ENCODE measurements at places on chromosomes 1 and 21.

DNA sequence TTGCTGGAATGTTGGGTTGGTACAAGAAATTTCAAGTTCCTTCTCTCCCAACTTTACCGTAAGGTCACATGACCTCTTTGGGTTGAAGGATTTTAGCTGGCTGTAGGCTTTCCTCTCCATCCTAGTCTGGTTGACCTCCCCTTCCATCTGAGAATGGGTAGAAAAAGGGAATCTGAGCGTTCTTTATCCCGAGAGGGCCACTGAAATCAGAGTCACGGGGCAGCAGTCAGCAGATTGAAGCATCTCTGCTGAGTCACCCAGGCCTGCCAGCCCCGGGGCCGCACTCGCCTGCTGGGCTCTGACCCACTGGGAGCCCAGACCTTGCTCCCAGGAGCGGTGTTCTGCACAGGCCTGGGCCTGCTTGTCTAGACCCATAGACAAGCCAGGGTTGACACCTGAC lies 31.0 kb downstream of the TMCC2 start:
- DNase-seq = no peak

- no peak for DNase-seq
Observed at GRCh38 chr1:1038694-1039093, 18.8 kb downstream of the AGRN start.

- DNase-seq = no peak
Observed at GRCh38 chr21:38884440-38884839, 78.7 kb downstream of the ETS2 start.

- DNase-seq = no peak
Observed at GRCh38 chr21:44478124-44478800, 23.0 kb downstream of the LRRC3 start.

DNA sequence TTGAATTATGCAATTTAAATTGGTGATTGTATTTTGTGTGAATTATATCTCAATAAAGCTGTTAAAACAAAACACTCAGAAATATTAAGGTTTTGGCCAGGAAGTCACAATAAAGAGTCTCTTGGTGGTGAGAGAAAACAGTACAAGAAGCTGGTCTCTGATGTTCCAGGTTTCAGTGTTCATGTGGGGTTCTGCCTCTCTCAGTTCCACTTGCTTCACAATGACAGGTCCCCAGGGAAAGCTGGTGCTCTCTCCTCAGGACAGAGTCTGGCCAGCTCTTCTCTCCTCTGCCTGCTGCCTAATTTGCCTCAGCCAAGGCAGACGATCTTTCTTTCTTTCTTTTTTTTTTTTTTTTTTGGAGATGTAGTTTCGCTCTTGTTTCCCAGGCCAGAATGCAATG lies 342.9 kb upstream of the PLXNA2 start:
- DNase-seq = no peak

DNA sequence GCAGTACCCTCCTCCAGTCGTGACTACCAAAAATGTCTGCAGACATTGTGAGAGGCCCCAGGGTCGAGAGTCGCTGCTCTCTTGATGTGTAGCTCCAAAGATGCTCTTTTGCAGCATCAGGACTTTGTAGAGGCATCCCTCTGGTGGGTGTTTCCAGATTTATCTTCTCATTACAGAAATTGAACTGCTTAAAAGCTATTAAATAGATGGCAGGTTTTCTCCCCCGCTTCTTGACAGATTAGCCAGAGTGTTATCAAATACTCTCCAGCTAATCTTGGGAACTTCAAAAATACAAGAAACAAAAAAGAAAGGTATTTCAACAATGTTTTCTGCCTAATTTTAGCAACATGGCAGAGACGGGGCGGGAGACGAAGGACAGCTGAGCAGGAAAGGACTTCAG lies 265.2 kb downstream of the KIF26B start:
- no peak for DNase-seq

DNA sequence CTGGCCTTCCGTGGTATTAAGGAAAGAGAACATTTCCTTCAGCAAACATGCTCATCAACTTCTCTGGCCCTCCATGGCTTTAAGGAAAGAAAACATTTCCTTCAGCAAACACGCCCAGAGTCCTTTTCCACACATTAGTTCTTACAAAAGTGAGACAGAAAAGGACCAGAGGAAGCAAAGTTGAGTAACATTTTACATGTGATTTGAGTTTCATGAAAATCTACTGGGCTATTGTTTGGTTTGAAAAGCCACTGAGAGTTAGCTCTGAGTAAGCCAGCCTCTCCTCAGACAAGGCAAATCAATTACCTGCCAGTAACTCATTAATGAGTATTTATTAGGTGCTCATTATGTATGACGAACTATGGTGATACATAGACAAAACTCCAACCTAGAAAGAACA lies 78.0 kb downstream of the NID1 start:
- DNase-seq = no peak

DNA sequence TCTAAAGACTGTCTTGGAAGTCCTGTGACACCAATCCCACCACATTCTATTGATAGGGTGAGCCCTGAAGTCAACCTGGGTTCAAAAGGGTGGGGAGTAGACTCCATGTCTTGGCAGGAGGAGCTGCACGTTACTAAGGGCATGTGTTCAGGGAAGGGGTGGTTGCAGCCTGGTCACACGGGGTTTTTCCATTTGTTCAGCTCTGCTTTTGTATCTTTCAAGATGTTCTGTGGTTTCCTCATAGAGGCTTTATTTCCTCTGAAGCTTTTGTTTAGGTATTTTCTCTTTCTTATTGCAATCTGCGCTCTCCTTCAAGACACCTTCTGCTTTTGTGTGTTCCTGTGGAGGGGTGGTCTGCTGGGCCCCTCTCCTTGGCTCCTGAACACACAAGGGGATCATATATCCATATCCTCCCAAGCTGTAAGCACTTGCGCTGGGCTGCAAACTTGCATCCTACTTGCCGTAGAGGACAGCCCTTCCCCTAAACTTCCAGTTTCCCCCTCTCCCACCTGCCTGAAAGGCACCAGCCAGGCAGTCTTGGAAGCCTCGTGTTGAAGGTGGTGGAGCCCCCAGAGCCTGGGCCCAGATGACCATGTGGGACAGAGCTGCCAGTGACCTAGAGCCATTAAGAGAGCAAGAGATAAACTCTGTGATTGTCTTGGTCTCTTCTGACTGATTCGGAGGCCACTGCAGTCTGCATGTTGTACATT lies 62.5 kb upstream of the TRAPPC10 start:
- DNase-seq = no peak

- DNase-seq = no peak
Observed at GRCh38 chr1:44037154-44037553, 5.9 kb upstream of the SLC6A9 start.

DNA sequence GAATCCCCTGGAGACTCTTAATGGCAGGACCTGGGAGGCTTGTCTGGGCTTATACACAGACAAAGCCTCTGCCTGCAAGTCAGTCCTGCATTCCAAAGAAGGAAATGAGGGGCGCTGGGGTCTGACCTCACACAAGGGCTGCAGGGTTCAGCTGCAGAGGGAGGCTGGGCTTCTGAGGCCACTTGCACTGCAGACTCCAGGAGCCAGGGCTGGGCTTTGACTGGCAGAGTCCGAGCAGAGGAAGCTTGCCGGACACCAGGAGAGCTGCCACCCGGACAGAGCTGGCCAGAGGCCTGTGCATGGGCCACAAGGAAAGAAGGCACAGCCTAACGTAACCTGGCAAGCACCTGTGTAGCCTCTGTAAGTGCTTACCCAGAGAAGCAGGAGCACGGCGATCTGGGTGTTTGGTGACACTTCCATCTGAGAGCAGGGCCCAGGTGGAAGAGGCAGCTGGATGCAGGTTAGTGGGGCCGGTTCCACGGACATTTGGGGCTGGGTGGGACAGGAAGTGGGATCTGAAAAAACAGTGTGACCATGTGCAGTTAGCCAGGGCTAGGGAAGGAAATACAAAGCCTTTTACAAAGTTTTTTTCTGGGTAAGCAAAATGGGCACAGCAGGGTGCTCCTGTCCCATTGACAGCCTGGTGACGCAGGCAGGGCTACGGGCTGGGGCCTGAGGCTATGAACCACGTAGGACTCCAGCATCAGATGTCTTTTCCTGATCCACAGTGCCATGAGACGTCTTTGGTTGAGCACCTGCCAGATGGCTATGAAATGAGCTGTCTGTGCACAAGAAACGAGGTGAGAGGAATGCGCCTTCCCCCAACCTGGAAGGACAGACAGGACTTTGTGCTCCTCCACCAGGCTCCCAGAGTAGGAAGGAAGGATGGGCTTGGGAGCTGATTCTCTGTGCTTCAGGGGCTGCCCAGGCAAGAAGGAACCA lies 37.3 kb upstream of the LBR start:
- DNase-seq = peak; percentile 15

DNA sequence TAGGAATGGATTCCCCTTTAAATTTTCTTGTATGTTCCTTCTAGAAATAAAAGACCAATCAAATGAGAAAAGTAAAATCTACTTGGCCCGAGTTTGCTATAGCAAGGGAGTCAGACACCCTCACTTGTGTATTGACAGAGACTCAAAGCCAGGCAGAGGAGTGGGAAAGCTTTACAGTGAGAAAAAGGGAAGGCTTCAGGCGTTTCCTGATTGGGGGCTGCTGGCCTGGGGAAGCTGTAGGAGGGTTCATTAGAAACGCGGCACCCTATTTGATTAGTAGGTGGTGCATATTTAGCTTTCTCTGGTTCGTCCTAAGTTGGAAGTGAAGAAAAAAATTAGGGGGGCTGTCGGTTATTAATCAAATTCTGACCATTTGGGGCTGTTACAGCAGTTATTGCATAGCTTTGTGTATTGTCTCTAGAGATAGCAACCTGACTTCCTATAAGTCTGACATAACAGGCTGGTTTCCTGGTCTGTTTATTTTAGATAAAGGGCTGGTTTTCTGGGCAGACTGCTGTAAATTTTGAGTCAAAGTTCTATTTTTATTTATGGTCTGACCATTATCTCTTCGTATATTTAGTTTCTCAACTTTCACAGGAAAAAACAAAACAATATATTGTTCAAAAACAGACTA lies 10.0 kb downstream of the SLC25A24 start:
- DNase-seq = no peak

DNA sequence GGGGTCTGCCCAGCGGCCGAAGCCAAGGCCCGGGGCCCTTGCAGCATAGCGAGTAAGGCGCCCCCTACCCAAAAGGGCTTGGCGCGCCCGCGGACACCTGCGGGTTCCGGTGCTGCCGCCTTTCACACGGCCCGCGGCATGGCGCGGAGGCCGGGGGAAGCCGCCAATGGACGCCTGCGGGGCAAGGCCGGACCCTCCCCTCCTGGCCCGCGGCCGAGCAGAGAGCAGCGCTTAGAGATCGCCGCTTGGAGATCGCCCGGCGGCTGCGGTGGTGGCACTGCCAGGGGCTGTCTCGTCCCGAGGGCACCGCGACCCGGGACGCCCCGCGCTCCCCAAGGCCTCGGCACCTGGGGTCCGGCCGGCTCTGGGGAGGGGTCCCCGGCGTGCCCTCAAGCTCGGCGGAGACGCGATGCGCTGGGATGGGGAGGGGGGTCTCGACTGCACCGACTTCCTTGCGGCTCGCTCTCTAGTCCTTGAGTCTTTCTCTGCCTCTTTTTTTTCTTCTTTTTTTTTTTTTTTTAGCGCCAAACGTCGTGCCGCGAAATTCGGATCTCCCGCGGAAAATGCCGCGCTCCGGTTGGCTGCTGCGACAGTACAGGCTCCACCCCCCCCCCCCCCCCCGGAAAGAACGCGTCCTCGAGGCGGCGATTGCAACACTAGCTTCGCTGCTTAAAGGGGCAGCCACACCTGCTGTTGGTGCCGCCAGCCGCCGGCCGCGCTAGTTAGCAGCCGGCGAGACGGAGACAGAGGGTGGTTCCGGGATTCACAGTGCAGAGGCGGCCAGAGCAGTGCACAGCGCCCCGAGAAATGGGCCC lies at the start of gene E2F2:
E2F2 (minus strand) TSS at position 487 of the 815 bp plus-strand sequence; CDS start at position 47, 440 bp downstream.
- peak; percentile 85 for DNase-seq

DNA sequence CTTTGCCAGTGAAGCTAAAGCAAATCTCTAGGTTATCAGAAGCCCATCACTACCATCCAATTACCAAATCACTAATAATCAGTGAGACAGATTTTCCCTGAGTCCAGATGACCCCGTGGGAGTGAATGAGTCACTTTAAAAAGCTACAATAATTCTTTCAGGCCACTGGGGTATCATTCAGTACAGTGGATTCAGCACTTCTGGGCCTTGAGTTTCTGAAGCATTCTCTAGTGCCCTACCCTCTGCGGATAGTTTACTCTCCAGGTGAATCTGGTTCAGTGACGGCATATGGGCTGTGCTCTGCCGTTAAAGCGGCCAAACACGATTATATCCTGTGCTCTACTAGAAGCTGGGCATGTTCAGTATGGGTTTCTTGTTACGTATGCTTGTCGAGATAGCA lies 26.1 kb downstream of the NR5A2 start:
- no peak for DNase-seq

DNA sequence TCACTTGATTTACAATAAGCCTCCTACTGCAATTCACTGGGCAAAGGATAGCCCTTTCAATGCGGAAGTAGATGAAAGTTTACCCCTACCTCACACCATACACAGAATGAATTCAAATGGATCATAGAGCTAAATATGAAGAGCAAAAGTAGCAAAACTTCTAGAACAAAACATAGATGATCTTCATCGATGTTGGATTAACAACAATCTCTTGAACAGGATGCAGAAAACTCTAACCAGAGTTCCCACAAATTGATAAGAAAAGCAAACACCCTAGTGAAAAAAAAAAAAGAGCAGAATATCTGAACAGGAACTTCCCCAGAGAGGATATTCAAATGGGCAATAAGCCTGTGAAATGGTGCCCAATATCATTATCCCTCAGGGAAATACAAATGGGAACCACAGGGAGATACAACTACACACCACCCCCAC lies 1.9 kb upstream of the UBASH3A start:
- no peak for DNase-seq

DNA sequence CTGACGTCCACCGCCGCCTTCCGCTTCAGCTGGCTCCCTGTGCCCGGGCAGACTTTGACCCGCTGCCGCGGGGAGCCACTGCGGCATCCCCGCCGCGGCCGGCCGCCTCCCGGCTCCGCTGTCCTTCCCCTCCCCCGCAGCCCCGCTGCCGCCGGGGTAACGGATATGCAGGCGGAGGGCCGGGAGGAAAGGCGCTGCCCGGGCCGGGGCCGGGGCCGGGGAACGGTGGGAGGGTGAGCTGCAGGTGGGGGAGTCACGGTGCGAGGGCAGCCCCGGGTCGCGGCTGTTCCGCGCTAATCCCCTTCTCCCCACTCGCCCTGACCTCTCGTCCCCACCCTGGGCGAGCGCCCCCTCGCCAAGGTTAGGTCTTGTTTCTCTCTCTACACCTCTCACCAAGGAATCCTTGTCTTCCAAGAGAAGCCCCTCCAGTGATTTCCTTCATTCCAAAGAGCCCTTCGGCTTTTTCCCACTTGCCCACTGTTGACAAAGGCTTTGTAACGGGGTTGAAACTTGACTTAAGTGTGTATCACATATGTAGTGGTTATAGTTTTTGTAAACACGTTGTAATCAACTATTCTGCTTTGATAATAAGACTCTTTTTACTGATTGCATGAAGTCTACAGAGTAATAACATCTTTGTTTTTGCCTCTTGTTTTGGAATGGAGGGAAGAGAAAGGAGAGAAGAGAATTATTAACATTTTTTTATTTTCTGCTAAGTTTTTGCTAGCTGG lies 669 bp downstream of the XPR1 start:
- peak; percentile 76 for DNase-seq

GRCh38 chr21:41361786-41362604 lies at the start of gene MX2:
Gene MX2 (plus strand): TSS chr21:41362027. CDS start chr21:41376907, 14,880 bp downstream.
- DNase-seq = peak; percentile 82

GRCh38 chr1:31569596-31570173 lies 6.6 kb upstream of the TINAGL1 start:
- DNase-seq = no peak

GRCh38 chr1:5796028-5796427 lies 196.2 kb downstream of the NPHP4 start:
- no peak for DNase-seq

- DNase-seq = no peak
Observed at GRCh38 chr1:95282518-95282895, 48.5 kb downstream of the RWDD3 start.

GRCh38 chr1:82632155-82632554 lies 831.4 kb downstream of the ADGRL2 start:
- DNase-seq = no peak

- no peak for DNase-seq
Observed at GRCh38 chr1:83994111-83994510, 4.8 kb downstream of the TTLL7 start.
